NCI-H510A (cell line): ENCODE measurements at places on chromosomes 2 and 18.
A peak's percentile ranks its signal among the peaks of the same experiment; 100 is the strongest.

- DNase-seq = no peak
Observed at GRCh38 chr2:197136452-197136851, 174.1 kb downstream of the ANKRD44 start.

DNA sequence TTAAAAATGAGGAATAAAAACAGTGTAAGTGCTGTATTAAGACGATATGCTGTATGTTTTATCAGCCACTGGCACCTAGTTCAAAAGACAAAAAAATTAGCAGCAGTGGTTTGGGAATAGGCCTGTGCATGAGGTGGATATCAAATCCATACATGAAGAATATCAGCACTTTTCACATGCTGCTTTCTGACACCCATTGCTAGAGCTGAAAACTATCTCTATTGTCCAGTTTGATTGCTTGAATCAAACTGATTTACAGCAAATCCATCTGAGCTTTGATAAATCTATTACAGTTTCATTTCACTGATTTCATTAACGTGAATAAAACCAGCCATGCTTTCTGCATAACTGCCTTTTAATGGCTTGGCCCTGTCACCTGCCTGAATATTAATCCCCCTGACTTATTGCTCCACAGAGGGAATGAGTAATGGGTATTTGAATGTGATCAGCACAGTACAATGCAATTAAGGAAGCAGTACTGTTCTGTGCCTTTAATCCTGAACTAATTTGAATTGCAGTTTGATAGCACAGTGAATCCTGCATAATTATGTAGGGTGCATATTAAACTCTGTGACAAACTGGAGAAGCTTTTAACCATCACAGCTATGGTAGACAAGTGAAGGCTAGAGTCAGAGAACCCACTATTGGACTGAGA lies 154.0 kb downstream of the GPD2 start:
- DNase-seq = no peak

DNA sequence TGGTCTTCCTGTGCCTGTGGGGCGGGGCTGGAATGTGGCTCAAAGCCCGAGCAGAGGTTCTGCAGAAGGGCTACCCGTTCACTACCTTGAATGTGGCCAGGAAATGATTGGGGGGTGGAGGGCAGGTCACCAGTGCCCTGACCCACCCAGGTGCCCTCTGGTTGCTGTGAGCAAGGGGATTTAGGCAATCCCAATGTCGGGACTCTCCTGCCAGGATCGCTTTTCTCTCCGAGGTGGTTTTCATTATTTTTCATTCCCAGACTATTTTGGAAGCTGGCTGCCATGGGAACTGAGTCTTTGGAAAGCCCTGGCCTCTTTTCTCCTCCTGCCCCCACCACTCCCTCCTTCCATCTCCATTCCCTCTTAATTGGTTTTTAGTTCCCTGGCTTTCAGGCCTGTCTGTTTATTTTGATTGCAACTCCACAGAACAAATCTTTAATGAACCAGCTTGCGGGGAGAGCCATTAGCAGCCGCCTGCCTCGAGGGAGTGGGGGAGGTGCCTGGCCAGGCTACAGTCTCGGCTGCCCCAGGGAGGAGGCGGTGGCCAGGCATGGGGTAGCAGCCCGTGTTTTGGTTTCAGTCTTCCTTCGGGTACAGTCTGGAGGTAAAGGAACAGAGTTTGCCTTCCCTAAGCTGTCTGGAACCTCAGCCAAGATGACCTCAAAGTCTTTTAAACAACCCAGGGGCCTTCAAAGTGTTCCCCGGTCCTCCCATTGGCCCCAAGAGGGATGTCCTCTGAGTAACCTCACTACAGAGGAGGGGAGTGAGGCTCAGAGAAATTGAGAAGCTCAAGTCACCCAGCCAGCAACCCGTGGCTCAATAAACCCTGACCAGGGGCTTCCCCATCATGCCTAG lies 114.4 kb upstream of the HAAO start:
- no peak for DNase-seq

DNA sequence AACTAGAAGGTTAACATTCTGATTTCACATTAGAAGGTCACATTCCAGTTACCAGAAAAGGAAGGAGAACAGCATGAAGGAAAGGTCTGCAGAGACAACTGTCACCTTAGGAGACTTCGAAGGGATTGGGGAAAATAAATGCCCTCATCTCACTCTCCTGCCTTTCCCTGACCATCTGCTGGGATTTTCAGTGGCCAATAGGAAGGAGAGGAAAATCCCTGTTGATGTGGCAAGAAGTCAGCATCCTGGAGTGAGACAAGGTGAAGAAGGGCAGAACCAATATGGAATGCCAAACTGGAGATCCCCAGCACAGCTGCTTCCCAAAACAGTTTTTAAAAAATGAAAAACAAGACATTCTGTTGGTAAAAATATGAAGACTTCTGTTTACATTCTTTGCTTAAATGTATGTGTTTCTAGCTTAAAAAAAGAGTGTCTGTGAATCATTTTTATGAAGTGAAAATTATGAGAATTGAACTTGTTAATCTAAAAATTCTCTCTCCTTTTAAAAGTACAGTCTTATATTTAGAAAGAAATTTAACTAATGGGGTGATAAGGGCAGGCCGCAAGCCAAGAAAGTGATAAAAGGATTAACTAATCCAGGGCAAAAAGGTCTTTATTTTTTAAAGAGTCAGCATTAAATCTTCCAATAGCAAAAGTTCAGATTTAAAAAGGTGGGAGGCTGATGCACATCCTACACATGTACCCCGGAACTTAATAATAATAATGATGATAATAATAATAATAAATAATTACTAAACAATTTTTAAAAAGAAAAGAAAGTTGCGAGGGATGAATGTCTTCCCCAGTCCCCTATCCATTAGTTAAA lies 160.6 kb upstream of the DOK6 start:
- no peak for DNase-seq

DNA sequence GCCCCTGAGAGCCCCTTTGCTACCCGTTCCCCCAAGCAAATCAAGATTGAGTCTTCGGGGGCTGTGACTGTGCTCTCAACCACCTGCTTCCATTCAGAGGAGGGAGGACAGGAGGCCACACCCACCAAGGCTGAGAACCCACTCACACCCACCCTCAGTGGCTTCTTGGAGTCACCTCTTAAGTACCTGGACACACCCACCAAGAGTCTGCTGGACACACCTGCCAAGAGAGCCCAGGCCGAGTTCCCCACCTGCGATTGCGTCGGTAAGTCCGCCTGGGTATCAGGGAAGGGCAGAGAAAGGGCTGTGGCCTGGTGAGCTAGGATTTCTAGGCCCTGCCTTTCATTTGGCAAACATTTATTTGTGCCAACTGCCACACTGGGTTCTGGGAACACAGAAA lies 63.4 kb downstream of the TET3 start:
- no peak for DNase-seq

- DNase-seq = peak; percentile 67
Observed at GRCh38 chr2:231877533-231878456, 48.4 kb downstream of the NPPC start.

- peak; percentile 91 for DNase-seq
Observed at GRCh38 chr18:74522635-74523548, 11.4 kb upstream of the CNDP1 start.

- no peak for DNase-seq
Observed at GRCh38 chr2:102703748-102704147, 58.1 kb upstream of the TMEM182 start.

- DNase-seq = no peak
Observed at GRCh38 chr2:209666296-209666695, 105.3 kb upstream of the UNC80 start.

DNA sequence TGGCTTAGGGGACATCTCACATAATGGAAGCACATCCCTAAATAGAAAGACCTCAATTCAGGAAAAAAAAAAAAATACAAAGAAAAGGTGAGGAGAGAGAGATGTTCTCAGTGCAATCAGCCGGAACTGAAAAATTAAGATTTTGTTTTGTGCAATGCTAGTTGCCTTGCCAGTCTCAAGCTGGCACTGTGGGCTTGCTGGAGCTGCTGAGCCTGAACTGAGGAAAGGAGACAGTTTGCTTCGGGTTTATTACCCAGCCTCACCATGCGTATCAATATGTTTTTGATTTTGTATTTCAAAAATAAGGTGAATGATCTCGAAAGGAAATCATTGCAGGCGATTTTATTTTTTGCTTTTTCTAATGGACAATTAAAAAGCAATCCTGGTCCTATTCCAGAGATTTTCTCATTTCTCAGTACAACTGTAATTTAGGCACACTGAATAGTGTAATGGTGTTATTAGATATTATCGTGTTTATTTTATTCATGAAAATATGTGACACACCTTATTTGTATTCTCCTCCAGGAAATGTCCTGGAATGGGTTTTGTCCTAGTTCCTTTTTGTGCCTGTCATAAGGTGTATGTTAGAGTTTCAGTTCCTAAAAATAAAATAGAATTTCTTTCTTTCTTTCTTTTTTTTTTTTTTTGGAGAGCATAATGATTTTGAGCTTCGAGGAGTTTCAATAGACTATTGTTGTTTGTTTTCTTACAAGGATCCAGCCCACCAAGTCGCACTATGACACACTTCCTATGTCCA lies 72.8 kb upstream of the ZEB2 start:
- DNase-seq = no peak

- DNase-seq = no peak
Observed at GRCh38 chr2:67952066-67952465, 110.7 kb downstream of the C1D start.

DNA sequence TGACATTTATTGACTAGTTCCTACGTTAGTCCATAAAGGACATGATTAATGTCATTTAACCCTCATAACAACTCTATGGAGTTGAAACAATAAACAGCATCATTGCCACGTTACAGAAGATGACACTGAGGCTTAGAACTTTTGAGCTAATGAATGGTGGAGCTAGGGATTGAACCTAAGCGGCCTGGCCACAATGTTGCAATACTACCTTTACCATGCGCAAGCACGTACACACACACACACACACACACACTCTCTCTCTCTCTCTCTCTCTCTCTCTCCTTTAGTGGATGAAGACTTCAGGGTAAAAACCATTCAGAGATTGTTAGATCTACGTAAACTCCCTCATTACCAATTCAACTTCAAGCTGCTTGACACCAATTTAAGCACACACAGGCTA lies 875 bp upstream of the MAP3K19 start:
- DNase-seq = no peak

DNA sequence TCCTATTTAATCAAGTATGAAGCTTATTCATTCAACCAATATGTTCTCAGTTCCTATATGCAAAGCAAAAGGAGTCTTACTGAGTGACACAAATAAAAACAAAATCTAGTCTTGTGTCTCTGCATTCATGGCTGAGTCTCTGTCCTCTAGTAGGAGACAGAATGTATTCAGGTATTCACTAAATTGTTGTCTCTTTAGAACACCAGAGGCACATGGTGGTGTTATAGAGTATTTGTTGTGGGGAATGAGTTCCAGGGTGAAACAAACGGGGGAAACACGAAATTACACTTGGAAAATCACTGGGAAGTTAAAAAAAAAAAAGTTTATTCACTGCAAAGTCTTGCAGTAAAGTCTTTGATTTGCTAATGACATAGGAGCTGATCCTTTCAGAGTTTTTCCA lies 131.7 kb upstream of the FSHR start:
- no peak for DNase-seq

DNA sequence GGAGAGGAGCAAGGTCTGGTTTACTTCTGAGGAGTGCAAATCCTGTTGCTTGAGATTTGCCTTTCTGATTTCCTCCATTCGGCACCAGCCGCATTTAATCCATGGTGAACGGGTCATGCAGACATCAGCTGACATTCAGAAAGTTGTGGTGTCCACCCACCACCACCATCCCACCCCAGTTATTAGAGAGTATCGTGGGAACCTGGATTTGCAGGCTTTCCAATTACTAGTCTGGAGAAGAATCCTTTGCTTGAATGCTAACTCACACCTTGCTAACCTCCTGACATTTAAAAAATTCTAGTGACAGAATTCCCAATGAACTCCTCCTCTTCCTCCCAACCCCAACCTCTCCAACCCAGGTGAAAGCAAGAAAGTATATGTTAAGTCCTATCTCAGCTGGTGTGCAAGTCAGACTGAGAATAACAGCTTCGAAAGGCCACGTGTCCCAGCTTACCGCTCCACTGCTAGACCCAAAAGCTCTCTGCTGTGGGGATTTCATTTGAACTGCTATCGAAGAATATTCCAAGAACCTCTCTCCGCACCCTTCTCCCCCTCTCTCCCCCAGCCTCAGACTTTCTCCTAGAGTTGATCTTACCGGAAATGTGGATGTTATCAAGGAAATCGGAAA lies 17.7 kb downstream of the BCL11A start:
- no peak for DNase-seq

GRCh38 chr2:219289195-219289536 lies 10.0 kb downstream of the DNAJB2 start:
- no peak for DNase-seq

- no peak for DNase-seq
Observed at GRCh38 chr18:2564373-2564772, 6.9 kb downstream of the METTL4 start.

GRCh38 chr2:101253703-101254450 lies 1.2 kb downstream of the CNOT11 start:
- DNase-seq = no peak

GRCh38 chr2:139925903-139926302 lies 1145.7 kb upstream of the NXPH2 start:
- DNase-seq = no peak

- no peak for DNase-seq
Observed at GRCh38 chr2:80078290-80079036, 226.1 kb downstream of the LRRTM1 start.

- no peak for DNase-seq
Observed at GRCh38 chr2:49616800-49617199, 462.5 kb upstream of the FSHR start.

- no peak for DNase-seq
Observed at GRCh38 chr18:48519431-48520100, 19.3 kb upstream of the CTIF start.

DNA sequence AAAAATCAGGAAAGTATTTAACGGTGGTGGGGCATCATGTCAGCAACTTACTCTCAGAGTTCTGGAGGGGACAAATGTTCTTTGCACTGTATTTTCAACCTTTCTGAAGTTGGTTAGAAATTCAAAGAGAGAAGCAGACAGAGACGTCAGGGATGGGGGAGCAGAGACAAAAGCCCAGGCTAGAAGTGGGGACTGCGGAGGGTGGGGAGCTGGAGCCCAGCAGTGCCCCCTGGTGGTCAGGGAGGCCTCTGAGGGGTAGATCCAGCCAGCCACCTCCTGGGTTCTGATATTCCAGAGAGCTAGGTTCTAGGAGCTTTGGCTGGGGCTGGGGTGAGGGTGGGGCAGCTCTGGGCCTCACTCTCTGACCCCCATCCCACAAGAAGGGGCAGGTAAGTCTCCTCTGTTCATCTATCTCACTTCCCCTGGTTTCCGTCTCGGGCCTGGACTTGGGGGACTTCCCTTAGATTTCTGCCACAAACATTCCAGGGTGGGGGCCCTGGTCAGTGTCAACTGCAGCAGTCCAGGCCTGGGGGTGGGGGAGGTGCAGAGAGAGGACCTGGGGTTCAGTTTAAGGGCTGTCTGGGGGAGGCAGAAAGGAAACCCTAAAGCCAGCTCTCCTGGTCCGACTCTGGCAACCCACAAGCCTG lies 8.9 kb downstream of the TNS1 start:
- DNase-seq = no peak

GRCh38 chr18:79933765-79934164 lies 17.7 kb downstream of the SLC66A2 start:
- DNase-seq = no peak

GRCh38 chr2:108967757-108968156 lies 21.3 kb downstream of the EDAR start:
- no peak for DNase-seq

GRCh38 chr2:99420031-99420430 lies 69.8 kb downstream of the REV1 start:
- no peak for DNase-seq

GRCh38 chr2:46774499-46775228 lies 140.9 kb downstream of the MCFD2 start:
- DNase-seq = no peak
